Activated CD4-positive, alpha-beta T cell treated with anti-CD3 and anti-CD28 coated beads, Interleukin-10, Interleukin-2, amounts not matched to agents 100 ng/mL and 50 ng/mL, durations not matched to agents 16 hours and 8 hours (primary cell): ENCODE measurements at places on chromosomes 7 and 10.
A peak's percentile ranks its signal among the peaks of the same experiment; 100 is the strongest.

DNA sequence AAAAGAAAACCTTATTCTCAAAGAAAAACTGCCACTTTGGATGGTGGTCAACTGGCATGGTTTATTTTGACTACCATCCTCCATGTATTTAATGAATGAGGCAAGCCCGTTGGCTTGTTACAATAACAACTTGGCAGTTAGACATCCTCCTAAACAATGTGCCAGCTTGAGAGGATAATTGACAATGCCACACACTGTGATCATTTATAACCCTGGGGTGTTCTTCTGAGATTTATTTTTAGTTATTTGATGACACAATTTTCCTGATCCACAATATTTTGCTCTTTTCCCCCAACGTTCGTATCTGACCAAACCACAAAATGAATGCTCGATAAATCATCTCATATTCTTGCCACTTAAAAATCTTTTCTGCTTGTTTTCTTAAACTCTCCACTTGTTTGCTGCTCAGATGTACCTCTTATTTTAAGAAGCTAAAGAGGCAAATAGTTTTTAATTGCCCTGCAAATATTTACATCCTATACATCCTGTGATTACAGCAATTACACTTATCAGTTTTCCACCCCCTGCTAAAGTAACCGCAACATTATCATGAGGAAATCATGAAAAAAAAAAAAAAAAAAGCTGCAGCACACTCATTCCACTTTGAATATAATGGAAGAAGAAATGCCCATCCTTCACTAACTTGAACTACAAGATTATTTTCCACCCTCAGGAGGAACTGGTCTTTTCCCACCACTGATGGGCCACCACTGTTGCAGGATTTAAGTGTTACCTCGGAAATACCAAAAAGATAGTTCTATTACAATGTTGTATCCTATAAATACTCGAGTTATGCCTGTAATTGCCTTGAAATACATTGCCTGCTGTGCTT is 119.9 kb downstream of the MBL2 start:
- DNase-seq: no peak

DNA sequence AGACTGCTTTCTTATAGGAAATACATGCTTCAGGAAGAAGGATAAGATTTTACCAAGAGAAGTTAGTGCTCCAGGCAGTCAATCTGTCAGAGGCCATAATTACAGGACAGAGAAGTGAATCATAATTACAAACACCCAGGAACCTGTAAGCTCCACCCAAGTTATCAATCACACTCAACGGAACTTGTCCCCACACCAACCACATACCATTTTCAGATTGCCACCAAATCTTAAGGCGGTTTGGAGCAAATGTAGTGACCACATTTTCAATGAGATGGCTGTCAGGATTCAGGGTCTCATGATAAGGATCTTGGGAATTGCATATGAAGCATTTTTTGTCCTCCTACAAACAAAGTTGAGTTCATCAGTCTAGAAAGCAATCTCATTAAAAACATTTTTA is 4.8 kb downstream of the LAMB1 start:
- DNase-seq: no peak

DNA sequence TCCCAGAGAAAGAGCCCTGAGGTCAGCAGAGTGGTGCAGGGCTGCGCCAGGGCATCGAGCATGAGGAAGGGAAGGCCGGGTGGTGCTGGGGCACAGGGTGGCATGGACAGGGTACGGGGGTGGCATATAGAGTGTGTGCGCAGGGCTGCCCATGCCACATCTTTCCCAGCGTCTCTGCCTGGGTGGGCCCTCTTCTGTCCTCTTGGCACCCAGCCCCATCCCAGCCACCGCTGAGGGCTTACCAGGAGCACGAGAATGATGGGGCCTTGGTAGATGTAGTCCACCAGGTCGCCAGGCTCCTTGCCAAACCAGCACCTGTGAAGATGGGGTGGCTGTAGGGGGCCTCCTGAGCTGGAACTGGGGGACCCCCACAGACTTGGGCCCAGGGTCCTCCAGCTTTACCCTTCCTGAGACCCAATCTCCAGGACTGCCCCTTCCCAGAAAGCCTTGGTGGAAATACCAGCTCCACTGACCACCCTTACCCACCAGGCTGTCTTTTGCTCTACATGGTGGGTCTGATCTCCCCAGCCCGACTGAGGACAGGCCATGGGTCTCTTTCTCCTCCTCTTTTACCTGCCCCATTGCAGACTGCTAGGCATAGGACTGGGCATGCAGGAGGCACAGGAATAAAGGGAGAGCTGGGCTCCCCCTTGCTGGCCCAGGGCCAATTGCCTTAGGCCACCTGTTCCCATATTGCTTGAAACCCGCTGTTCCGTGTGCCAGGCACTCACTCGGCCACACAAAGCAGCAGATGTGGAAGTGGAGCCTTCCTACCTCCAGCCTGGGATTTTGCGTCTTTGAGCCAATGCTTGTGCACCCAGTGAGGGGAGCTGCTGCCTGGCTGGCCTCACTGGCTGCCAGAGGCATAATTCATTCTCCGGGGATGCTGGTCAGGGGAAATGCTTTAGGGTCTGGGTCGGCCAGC is 21.7 kb downstream of the CRHR2 start:
- no peak for DNase-seq

DNA sequence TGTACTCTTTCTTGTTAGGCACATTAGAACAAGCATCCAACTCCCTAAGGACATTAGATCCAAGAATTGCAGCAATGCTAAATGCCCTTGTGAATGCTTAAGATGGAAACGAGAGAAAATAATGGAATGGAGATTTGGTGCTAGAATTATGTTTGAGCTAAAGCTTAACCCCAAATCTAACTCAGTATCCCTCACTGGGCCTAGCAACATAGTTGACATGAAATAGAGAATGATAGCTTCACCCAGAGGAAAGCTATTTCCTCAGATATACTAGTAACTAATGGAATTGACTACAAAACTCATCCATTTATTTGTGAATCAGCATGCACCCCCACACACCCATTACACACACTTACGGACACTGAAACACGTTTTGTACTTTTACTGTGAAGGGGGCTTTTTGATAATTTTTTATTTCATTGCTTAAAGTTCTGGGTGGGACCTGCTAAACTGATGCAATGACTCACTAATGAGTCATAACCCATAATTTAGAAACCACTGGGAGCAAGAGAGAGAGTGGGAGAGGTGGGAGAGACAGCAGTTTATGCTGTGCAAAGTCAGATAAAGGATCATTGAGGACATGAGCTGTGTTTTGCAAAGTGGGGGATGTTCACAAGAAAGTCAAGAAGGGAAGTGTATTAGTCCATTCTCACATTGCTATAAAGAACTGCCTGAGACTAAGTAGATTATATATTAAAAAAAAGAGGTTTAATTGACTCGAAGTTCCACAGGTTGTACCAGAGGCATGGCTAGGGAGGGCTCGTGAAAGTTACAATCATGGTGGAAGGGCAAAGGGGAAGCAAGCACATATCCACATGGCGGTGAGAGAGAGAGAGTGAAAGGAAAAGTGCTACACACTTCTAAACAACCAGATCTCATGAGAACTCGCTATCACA is 382.7 kb downstream of the SFMBT2 start:
- peak; percentile 58 for DNase-seq

DNA sequence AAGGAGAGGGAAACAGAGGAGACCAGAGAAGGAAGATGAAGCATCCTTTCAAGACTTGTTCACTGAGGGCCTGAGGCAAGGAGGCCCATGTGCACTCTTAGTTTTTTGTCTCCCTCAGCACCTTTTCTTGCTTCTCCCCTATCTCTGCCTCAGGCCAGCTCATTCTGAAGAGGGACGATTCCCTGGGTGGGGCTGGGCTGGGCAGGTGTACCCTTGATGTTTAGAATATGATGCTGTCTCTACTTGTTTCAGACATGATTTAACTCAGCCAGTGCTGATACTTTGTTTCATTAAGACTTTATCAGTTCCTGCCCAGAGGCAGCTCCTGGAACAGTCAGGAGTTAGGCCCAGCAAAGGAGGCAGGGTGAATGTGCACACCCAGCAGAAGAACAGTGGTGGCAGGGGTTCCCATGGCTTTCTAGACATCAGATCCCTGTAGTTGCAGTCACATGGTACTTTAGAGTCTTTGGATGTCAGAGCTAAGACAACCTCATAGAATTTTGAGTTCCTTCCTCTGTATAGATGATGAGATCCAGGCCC is 3.4 kb downstream of the PRXL2A start:
- no peak for DNase-seq

DNA sequence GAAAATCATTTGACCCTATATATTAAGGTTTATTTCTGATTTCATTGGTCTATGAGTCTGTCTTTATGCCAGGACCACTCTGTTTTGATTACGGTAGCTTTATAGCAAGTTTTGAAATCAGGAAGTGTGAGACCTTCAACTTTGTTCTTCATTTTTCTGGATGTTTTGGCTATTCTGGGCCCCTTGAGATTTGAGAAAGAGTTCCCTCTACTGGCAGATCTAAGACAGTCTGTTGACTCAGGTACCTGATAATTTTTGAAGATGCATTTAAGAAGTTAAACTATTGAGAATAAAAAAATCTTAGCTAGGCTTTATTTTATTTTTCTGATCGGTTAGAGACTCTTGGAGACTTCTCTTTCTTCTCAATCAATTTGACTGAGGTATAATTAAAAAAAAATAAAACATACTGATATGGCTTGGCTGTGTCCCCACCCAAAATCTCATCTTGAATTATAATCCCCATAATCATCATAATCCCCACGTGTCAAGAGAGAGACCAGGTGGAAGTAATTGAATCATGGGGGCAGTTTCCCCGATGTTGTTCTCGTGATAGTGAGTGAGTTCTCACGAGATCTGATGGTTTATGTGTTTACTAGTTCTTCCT is 209.2 kb downstream of the SNX10 start:
- peak; percentile 34 for DNase-seq

DNA sequence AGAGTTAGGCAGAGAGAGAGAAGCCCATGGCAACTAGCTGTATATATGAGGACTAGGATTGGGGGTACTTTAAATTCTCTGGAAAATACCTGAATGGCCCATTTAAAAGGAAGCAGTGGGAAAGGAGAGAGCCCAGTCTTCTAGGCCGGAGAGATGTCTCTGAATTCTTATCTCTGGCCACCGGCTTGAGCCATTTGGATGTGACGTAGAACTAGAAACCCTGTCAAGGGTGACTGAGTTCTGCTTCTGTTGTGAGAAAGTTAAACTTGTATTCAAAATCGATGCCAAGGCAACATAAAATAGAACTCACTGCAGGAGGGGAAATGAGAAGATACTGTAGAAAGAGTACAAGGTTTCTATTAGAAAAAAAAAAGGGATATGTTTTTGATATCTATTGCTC is 6.3 kb upstream of the GSTK1 start:
- no peak for DNase-seq

- DNase-seq: peak; percentile 23
Observed at GRCh38 chr7:23184709-23185359, 3.0 kb downstream of the NUP42 start.

GRCh38 chr10:125218967-125219366 is 58.6 kb upstream of the CTBP2 start:
- DNase-seq: no peak

GRCh38 chr7:122970740-122971725 is 24.5 kb downstream of the TAS2R16 start:
- DNase-seq: no peak

- no peak for DNase-seq
Observed at GRCh38 chr7:45162943-45163691, 5.5 kb downstream of the RAMP3 start.

DNA sequence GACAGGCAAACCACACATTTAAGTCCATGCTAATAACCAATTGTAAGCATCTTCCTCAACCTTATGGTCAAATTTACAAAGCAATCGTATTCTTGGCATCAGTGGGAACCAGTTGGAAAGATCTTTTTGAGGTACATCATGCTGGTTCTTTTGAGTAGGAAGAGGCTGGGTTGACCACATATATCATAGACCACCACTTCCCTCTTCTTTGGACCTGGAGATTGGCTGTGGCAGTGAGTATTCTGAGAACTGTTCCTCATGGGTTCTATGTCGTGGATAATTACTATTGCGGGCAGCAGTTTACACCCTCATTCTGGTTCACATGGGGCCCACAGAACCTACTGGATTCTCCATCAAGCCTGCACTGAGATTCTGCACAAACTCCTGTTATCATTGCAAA is 35.5 kb upstream of the C1GALT1 start:
- DNase-seq: no peak

DNA sequence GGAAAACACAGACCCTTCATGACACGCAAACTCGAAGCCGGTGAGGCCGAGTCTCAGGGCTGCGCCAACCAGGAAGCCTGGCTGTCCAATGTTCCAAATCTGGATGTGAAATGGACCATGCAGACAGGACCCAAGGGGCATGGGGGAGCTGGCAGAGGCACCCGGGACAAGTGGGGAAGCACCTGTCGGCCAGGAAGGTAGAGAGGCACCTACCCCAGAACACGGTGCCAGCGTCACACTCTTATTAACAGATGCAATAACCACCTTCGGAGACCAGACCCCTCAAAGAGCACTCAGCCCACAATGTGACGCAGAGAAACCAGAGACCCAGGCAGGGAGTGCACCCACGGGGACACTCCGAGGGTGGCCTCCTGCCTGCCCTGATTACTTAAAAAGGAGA is 88.3 kb upstream of the PDGFA start:
- no peak for DNase-seq

DNA sequence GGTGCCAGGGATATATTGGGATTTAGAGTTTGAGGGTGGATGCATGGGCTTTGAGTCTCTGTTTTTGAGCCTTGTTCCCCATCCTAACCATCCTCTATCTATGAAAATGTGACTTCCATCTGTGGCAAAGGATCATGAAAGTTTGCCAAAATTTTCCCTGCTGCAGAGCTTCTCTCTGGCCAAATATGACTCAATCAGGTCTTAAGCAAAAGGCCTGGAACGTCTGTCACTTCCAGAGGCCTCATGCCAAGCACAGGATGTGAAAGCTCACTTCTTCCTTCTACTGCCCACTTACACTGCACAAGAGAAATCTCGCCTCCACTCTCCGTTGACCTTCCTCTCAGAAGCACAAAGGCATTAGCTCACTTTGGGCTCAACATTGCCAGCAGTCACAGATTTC is 696.9 kb upstream of the NRP1 start:
- DNase-seq: no peak

DNA sequence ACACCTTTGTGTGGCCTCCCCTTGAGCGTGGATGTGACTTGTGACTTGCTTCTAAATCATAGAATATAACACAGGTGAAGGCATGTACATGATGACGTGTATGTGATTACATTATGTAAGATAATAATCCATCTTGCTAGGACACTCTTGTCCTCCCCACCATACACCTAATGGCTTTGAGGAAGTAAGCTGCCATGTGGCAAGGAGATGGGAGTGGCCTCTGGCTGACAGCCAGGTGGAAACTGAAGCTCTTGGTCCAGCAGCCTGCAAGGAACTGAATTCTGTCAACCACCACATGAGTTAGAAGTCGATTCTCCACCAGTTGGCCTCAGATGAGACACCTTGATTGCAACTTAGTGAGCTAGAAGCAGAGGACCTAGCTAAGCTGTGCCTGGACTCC is 67.4 kb upstream of the ELN start:
- no peak for DNase-seq
